ENCODE measurements at places on chromosomes 5 and 9.
A peak's percentile ranks its signal among the peaks of the same experiment; 100 is the strongest.

DNA sequence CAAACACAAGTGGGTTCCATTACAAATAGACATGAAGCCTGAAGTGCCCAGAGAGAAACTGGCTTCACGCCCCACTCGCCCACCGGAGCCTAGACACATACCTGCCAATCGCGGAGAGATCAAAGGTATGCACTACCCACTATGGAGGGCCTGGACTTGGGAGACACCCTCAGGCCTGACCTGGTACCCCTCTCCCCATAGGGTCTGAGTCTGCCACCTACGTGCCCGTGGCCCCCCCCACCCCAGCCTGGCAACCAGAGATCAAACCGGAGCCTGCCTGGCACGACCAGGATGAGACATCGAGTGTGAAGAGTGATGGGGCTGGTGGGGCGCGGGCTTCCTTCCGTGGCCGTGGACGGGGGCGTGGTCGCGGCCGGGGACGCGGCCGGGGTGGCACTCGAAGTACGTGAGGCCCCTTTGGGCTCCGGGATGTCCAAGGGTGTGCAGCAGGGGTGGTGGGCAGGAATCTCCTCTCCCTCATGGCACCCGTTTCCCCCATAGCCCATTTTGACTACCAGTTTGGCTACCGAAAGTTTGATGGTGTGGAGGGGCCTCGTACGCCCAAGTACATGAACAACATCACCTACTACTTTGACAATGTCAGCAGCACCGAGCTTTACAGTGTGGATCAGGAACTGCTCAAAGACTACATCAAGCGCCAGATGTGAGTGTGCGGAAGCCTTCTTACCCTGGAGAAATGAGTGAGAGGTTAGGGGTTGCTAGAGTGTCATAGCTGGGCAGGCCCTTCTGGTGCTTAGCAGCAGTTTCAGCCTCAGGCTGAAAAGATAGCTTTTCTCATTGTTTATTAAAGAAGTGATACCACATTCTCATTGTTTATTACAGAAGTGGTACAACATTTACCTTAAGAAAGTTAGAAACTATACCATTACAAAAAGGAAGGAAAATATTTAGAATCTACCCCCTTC, 38.7 kb downstream of the LARP1 start:
- DNase-seq, result no peak

DNA sequence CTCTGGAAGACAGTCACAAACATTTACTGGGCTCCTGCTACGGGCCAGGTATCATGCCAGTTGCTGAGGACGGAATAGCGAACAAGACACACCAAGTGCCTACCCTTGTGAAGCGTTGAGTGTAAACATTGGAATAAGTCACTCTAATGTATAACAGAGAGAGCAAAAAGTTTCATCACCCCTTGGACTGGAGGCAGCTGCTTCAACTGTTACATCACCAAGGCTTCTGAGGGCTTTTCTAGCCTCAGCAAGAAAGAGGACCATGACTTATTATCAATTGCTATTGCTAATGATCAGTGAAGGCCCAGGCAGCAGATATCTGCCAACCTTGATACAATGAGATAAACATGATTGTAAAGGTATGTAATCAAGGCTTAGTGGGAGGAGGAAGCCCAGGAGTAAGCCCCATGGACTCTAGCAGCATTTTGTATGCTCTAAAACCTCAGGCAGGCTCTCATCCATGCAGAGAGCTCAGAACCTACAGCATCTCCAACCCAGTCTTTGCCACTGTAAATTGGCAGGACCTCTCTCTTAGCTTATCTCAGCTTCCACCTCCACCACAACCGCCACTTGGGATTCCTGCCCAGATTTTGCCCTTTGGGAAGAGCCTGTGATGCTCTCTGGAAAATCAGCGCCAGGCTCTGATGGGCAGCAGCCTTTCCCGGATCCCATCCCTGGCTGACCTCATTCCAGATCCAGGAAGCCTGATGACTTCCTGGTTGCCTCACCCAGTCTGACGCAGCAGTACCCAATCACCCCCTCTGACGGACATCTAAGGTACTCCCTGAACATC, 54.5 kb downstream of the ADAM19 start:
- no peak for DNase-seq

GRCh38 chr5:50658246-50658645, 8.2 kb upstream of the PARP8 start:
- peak; percentile 61 for DNase-seq

DNA sequence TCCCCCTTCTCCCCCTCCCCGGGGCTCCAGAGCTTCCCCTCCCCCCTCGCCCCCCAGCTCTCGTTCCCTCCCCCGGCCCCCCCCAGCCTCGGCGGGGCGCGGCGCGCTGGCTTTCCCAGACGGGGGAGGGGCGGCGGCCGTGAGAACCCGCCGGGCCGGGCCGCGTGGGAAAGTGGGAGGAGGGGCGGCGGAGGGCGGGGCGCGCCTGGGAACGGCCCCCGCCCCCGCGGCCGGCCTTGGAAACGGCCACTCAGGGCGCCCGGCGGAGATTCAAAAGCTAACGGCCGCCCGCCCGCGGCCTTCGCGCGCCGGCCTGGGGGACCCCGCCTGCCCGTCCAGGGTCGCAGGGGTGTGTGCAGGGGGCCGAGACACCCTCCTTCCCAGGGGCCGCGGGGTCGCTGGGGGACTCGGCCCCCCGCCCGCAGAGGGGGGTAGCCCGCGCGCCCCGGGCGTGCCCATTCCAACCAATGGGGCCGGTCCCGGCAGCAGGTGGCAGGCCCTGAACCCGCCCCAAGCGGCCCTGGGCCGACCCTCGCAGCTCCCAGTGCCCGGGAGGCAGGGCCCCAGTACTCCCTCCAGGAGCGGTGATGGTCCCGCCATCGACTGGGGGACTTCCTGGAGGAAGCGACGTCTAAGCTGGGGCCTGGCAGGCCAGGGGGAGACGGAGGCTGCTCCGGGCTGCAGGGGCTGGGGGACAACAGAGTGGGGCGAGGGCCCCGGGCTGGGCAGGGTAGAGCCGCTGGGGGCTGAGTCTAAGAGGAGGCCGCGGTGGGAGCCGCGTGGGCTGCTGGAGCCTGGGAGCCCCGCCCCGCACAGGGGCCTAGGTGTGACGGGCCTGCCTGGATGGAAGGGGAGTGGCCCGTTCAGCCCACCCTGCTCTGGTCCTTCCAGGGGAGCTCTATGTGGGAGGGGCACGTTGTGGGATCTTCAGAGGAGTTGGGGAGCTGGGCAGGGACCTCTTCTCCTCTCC, 14.2 kb upstream of the NRARP start:
- DNase-seq, result no peak

DNA sequence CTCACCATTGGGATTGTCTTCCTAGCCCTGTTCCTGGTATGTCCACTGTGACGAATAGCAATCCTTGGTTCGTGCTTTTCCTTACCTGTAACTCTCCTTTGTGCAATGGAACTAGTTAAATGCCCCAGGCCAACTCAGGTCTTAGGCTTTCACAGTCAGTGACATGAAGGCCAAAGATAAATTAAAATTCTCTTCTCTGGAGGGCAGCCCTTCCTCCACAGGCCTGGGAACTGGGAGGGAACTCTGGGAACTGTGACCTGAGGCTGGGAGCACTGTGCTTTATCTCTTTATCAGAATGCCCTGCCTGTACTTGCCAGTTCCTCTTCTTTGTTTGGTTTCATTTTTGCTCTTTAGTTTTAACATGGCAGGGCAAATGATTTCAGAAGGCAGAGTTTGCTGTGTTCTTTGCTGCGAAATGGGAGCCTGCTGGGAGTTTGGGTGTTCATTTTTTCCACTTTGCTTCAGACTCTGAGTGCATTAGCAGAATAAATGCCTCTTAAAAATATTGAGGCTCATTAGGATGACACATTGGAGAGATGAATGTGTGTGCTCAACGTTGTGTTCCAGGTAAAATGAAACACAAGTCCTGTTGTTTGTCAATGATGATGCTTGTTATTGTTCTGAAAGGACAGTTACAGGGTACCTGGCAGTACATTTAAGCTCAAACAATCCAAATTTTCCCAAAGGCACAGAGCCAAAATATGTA, 118.1 kb downstream of the NUDT12 start:
- no peak for DNase-seq

DNA sequence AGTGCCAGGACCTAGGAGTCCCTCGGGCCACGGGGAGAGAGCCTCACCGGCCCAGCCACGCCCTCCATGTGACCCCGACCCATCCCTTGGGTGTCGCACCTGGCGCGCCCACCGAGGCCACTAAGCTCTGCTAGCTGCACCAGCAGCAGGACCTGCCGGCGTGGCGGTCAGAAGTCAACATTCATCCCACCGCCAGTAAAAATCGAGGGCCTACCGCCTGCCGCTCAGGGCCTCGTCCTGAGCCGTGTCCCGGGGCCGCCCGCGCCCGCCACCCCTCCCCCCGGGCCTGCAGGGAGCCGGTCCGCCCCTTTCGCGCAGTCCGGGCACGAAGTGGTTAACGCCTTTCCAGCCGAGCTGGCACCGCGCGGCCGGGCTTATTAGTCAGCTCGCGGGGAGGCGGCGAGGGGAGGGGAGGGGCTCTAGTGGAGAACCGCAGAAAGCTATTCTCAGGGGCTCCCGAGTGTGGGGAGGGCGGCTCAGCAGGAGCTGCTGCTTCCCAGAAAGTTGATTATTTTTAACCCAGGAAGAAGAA, 124.4 kb downstream of the C9orf50 start:
- peak; percentile 92 for DNase-seq

- DNase-seq, result no peak
Observed at GRCh38 chr9:136902259-136902821, 16.0 kb downstream of the TRAF2 start.

- peak; percentile 44 for DNase-seq
Observed at GRCh38 chr9:33415501-33416038, 13.2 kb upstream of the AQP7 start.

DNA sequence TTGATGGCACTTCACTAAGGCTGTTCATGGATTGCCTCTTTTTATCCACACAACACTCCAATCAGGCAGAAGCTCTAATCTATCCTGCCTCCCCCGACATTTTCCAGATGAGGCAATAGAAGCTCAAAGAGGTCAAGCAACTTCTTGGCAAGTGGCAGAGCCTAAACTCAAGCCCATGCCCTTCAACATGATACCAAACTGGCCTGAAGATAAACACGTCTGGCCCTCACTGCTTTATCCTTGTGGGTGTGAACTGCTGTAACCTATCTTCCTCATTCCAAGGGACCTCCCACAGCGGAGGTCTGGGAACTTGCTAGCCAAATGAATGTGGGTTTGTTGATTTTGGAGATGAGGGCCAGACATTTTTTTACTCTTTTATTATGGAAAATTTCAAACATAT, 9.5 kb downstream of the SLC35A4 start:
- DNase-seq, result no peak

GRCh38 chr9:83327750-83328622, 210.2 kb downstream of the FRMD3 start:
- DNase-seq, result no peak

- no peak for DNase-seq
Observed at GRCh38 chr9:114446036-114446435, 58.3 kb upstream of the AKNA start.

- DNase-seq, result no peak
Observed at GRCh38 chr9:79657891-79658290, 86.1 kb downstream of the TLE4 start.

DNA sequence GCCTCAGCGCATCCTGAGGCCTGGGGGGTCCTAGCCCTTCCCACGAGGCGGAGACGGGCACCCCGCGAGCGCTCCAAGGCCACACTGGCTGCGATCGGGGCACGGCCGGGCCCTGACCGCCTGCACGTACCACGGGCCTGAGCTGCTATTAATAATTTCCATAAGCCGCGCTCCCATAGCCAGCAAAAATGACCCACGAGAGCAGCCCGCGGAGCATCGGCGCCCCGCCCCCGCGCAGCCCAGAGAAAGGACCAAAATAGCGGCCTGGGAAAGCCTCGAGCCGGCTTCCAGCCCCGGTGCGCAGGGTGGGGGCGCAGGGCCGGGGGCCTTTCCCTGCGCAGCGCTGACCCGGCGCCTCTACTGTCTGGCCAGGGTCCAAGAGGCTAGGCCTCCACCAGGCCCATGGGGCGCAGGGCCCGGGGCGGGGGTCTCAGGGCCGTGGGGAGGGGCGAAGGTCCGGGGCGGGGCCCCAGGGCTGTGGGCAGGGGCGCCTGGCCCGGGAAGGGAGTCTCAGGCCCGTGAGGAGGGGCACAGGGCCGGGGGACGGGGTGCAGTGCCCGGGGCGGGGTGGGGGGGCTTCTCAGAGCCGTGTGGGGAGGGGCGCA, 54.4 kb downstream of the EXD3 start:
- no peak for DNase-seq

DNA sequence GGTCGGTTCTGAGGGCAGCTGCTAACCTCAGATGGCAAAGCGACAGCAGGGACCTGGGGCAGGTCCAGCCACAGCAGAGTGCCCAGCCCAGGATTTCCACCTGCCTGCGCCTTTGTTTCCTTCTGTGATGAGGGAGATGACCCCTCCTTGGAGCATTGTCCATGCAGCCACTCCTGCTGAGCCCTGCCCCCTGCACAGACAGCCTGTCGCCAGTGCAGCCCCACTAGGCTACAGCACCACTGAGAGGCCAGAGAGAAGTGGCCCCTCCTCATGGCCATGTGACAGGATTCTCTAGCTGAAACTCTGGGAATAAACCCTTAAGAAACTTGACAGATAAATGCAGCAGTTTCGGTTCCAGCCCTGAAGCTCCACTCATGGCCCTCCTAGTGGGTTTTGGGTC, 10.5 kb upstream of the MRNIP start:
- no peak for DNase-seq

- no peak for DNase-seq
Observed at GRCh38 chr5:158816011-158816696, 283.6 kb downstream of the EBF1 start.

DNA sequence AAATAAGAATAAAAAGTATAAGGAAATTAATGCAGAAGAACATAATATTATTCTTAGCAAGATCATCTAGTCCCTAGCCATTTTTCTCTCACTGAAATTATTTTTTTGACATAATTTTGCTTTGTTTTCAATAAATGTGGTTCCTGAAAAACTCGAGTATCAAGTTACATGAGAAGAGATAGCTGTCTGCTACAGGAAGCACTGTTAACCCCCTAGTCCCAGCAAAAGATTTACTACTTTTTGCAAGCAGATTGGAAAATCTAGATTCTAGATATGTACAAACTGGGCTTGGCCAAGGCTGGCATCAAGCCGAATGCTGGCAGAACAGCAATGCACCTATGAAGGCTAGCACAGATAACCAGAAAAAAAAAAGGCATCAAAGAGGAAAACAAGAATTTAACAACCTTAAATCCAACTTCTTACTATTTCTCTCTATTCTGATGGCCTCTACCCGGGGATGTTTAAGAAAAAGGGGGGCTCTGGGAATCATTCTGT, 21.9 kb upstream of the ISCA1 start:
- DNase-seq, result no peak

DNA sequence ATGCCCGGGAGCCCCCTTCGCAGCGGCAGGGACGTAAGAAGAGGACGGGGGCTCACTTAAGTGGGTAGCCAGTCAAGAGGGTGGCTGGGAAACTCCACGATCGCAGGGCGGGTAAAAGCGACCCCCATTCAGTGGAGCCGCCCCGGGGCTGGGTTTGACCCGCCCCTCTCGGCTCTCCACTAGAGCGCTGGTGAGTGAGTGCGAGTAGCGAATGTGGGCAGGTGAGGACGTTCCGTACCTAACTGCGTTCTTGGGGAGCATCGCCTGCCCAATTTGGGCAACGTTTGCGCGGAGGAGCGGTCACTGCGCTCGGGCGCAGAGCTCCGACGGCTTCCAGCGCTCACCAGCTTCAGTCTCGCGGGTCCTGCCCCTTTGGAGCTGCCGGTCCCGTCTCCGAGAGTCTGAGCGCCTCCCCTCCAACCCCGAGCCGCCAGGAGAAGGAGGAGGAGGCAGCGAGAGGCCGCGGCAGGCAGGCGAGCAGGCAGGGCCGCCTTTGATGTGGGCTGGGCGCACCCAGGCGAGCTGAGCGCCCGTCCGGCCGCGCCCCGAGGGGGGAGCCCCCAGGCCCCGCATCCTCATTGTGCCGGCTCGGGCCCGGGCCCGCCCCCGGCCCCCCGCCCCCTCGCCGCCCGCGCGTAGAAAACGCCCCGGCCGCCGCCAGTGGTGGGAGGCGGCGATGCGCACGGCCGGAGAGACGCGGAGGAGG, at the start of gene FGF18:
Gene FGF18, plus strand, starts transcription at position 666 of the 706 bp plus-strand sequence. CDS start 553 bp downstream, outside the sequence.
- DNase-seq, result peak; percentile 7

GRCh38 chr5:96410013-96410412, 23.0 kb downstream of the PCSK1 start:
- DNase-seq, result no peak
